Esophagus squamous epithelium (tissue), 5 donors: ENCODE measurements at places on chromosomes 1 and 21.

- no peak for DNase-seq
Measured at GRCh38 chr1:207234690-207235089, 86.8 kb upstream of the CD55 start.

- no peak for DNase-seq
Measured at GRCh38 chr1:239446611-239447010, 60.2 kb downstream of the CHRM3 start.

DNA sequence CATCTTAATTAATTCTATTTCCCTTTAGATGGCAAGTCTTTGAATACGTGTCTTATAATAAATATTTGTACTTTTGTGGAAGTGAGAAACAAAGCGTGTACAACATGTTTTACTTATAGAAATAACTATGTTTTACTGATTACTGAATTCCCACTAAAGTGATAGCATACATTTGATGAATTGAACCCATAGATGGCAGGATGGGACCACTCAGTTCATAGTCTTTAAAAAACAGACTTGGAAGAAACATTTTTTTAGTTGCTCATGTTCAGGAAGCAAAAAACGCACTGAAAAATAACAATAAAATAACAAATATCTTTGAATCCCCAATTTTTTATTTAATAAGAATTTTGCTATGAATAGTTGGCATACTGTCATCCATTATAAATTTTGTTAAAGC, 507.1 kb upstream of the ZRANB2 start:
- DNase-seq = no peak

GRCh38 chr1:46520063-46520911, 30.7 kb downstream of the DMBX1 start:
- no peak for DNase-seq

DNA sequence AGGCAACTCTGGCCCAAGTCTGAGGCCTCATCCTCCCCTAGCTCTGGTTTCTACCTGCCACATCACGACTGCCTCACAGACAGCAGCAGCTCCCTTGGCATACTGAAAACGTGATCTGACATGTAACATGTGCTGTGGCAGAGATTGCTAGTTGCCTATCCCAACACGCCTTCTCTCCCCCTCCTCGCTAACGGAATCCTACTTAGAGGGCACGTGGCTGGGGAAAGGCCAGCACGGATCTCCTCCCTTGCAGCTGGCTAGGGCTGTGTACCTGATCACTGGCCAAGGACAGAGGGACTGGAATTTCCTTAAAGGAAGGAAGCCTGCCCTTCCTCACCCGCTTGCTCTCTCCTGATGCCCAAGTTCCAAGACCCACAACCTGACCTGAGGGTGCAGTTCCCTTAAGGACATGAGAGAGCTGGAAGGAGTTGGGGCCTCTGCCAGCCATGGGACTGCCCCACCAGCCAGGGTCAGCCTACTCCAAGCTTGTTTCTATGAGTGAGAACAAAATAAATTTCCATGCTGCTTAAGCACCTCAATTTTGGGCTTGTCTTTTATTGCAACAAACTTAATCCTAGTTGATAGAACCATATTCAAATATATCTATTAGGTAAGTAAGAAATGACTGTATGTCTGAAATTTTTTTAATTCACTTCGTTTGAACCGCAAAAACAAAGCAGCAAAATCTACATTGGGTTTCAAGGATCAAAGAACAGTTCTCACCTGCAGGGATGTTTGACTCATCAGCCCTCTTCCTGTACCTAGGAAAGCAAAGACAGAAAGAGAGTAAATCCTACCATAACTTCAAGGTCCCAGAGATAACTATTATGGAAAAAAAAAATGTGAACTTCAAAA, 7.2 kb downstream of the SETD4 start:
- DNase-seq = no peak

GRCh38 chr1:150282558-150282958, 204 bp downstream of the CIART start:
- no peak for DNase-seq

- no peak for DNase-seq
Measured at GRCh38 chr1:49626472-49626871, 397.3 kb downstream of the AGBL4 start.

DNA sequence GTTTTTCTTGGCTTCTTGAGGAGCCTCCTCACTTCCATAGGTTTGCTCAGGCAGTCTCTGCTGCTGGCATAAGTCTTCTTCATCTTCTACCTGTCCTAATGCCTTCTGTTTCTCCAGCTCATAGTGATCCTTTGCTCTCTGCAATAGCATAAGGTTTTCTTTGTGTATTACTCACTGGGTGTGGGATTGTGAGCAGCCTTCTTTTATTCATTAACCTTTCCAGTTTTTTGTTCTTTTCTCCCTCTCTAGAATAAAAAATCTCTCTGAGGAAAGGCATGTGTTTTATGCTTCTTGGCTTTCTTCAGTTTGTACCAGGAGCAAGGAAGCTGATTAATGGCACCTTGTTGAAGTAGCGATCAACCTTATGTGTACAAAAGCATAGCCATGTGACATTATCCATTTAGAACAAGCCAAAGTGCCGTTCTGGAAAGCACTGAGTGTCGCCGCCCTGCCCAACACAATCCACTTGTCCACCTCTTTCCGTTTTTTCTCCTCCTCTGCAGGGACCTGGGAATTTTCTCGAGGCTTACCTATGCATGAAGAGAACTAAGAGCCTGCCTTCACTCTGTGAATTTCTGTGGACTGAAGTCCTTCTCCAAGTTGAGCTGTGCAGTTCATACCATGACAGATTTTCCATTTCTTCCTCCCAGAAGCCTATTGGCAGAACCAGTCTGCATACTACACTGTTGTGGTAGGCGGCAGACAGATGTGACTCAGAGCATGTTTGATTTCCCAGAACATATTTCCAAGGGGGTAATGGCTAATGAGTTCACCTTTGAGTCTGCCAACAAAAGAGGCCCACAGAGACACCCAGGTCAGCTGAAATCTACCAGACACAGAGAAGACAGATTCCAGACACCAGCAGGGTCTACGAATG, 39.0 kb downstream of the DPT start:
- no peak for DNase-seq

GRCh38 chr1:42403880-42404400, 23.3 kb downstream of the RIMKLA start:
- no peak for DNase-seq

DNA sequence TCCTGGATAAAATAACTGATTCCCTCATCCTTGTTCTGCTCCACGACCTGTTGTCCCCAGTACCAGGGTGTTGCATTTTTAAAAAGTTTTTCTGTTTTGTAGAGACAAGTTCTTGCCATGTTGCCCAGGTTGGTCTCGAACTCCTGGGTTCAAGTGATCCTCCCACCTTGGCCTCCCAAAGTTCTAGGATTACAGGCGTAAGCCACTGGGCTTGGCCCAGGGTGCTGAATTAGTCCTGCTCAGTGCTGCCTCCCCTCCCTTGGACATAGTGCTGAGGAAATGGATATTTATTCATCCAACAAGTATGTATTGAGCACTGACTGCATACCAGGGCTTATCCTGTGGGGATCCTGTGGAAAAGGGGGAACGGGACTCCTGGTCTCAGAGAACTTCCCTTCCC, 126.4 kb downstream of the PTPRU start:
- no peak for DNase-seq

DNA sequence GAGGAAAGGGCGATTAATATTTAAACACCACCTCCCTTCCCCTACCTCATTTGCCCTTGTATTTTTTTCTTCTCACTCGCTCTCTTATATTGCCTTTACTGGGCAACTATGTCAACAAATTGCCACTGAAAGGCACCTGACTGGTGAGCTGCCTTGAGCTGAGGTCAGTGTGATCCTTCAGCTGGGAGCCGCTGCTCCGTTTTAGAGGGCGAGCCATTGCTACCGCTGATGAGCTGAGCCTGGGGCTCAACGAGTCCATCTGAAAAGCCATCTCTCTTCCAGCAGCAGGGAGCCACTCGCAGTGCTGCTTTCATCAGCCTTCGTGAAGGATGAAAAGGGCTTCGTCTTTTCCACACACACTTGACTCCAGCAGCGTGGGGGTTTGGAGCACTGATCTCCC, 108.0 kb upstream of the KIF26B start:
- DNase-seq = no peak

- no peak for DNase-seq
Measured at GRCh38 chr1:119978018-119978505, 81.7 kb upstream of the ADAM30 start.

GRCh38 chr1:199157494-199157893, 518.7 kb downstream of the PTPRC start:
- no peak for DNase-seq

GRCh38 chr1:94092210-94092613, 28.7 kb downstream of the ABCA4 start:
- DNase-seq = no peak

DNA sequence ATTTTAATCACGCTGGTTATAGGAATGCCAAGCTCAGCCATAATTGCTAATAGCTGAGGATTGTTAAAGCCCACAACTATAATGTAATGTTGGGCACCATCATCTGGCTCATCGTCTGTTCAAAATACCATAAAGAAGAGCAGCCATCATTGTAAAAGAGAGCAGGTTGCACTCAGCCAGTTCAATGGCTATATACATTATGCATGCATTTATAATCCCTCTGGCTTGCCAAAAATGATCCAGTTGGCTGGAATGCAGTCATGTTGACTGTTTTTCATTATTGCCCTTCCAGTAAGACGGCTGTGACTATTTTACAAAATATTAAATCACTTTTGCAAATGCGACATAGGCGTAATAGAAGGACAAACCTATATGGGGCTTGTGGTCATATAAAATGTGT, 85.3 kb downstream of the SPAG17 start:
- no peak for DNase-seq

GRCh38 chr1:221801773-221802516, 60.1 kb upstream of the DUSP10 start:
- DNase-seq = no peak

- no peak for DNase-seq
Measured at GRCh38 chr1:239682046-239682445, 295.7 kb downstream of the CHRM3 start.
